ENCODE measurements at places on chromosomes 3 and 15.

DNA sequence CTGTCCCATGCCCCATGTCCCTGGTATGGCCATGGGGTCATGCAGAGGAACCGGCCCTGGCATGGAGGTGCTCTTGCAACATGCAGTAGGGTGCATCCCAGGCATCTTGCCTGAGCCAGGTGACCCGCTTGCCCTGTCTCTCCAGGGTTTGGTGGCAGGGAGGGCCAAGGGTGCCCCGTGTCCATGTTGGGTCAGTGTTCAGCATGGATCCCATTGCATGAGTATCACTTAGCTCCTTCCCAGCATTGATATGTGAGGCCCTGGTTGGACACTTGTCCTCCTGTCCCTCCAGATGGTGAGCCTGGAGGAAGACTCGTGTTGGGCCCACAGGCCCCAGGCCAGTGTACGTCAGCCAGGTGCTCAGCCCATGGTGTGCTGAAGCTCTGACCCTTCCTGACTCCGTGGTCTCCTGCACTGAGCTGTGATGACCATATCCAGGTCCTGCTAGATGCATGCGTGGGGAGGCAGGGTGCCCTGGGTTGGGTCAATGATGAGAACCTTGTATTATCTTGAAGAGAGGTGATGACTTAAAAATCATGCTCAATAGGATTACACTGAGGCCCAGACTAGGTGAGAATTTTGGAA lies 205.0 kb downstream of the UBE3A start:
- DNase-seq, result no peak

DNA sequence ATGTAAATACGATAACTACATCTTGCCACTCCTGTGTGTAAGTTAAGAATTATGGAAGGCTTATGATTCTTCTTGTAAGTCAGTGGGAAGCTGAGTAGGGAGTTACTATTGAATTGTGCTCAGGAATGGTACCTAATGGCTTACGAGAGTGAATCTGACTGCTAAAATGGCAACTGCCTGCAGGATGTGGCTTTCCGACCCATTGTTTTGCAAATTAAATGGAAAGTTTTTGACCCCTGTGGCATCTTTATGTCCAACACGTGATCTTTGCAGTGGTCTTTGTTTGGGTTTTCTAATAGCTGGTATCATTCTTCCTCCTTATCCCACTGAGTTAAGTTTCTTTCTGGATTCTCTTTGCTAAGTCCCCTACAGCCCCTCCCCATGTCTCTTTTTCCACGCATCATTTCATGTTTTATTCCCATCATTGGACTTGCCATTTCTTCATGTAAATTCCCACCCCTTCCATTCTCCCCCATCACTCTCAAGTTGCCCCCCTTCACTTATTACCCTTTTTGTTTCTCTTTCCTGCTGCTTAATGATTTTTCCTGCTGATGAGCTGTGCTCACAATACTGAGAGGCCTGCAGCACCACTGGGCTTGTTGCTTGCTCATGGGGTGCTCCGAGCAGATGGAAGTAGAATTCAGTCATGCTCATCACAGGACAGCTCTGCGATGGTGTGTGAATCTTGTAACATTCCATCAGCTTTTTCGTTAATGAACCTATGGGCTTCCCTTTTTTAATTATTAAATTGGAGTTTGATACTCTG lies 428.2 kb upstream of the IL12A start:
- no peak for DNase-seq

GRCh38 chr15:34620142-34620541 lies 36.7 kb upstream of the GOLGA8B start:
- no peak for DNase-seq

DNA sequence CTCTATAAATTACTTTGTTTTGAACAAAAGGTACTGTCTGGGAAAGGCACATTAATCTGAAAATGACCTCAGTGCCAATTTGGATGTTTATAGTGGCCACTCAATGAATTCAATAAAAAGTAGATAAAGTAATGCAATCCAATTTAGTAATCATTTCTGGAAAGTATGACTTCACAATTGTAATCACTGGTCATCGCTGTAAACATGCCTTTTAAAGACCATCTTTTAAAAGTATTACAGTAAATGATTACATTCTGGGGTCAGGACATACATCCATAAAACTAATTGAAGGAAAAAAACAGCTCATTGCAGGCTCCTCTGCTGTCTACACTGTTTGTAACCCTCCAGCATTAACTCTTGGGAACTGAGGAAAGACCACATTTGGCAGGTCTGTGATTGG lies 43.2 kb downstream of the HRH1 start:
- no peak for DNase-seq

- DNase-seq, result no peak
Measured at GRCh38 chr3:45794177-45794560, 2.2 kb downstream of the SLC6A20 start.
